ENCODE measurements at places on chromosomes 6 and 20.

DNA sequence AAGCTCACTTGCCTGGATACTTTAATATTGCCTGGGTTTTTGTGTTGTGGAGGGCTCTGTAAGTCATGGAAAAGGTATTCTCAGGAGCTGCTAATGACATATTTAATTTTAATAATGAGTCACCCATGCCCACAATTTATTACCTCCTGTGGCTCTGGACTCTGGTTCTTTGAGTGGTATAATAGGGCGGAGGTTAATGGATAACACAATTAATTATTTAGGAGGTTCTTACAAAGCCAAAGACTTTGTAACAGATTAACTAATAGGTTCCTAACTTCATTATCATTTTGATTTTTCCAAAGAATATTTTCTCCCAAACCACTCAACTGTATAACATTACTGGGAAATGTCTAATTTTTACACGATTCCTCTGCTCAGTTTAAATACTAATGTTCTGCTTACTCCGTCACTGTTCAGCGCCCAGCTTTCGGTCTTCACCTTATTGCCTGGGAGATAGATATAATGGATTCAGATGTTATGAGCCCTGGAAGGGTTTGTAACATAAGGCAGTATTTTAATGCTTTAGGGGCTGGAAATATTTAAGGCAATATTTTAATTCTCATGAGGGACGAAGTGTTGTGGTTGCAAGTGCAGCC lies 29.4 kb downstream of the PHACTR3 start:
- DNase-seq = no peak

- DNase-seq = no peak
These were observed 1.1 kb downstream of the BAG2 start for GRCh38 chr6:57173056-57173885.

DNA sequence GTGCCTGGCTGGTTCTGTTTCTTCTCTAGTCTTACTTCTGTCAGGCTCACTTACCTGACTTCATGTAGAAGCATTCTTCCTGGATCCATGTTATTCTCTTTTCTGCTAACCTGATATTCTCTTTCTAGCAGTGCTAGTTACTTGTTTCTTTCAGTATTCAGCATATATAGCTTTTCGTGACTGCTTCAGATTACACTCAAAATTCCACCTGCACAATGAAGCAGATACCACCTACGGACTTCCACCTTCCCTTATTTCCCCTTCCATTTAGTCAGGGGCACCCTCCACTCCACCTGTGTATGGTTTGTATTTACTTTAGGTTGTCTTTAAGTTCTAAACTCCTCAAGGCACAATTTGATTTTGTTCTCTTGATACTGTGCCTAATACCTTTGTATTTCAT lies 36.8 kb downstream of the ZFAND3 start:
- DNase-seq = no peak

GRCh38 chr6:10373642-10374359 lies 41.1 kb downstream of the TFAP2A start:
- DNase-seq = no peak

GRCh38 chr6:165889636-165890403 lies 226.8 kb upstream of the PDE10A start:
- DNase-seq = no peak

DNA sequence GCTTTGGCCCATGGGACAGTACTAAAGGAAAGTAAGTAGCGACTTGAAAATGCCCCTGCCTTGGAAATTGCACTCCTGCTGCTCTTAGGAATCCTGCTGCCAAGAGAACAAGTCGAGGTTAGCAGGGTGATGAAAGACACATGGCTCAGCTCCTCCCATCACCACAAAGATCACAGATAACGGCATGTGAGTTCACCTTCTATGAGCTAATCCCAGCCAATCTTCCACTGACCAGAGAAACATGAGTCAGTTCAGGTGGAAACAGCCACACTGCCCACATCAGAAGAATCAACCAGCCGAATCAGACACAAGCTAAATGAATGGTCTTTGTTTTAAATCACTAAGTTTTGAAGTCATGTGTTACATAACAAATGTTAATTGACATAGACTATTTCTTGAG lies 106.3 kb downstream of the PRKN start:
- DNase-seq = no peak

GRCh38 chr6:54722328-54722727 lies 124.2 kb upstream of the FAM83B start:
- no peak for DNase-seq

DNA sequence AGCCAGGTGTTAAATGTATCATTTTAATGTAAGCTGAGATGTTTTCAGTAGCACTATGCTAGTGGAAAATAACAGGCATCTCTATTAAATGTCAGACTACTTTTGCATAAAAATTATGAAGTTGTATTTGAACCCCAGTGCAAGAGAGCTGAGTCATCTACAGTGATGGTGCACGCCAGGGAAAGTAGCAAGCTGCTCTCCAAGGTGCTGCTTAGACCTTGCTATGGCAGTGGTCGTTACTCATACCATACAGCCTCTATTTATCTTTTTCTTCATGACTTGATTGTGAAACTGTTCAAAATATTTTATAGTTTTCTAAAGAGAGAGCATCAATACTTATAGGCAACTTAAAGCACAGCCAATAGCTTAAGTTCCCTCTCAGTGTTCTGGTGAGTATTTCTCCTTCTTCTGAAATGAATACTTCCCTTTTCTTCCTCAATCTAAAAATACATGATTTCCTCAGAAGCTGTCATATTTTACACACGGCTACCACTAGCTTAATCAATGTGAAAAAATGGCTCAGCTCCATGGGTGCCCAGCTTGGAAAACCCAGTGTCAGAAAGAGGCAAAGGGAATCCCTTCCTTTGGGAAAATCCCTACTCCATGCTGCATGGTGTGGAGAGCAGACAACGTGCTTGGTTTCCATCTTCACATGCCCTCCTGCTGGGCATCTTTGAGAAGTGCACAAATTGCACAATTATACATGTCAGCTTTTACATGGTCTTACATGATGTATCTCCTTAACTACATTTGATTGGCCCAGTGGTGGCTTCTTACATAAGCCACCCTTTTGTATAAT lies 105.6 kb downstream of the ELOVL4 start:
- no peak for DNase-seq

- DNase-seq = no peak
These were observed 4.7 kb upstream of the GJA1 start for GRCh38 chr6:121430514-121431460.

DNA sequence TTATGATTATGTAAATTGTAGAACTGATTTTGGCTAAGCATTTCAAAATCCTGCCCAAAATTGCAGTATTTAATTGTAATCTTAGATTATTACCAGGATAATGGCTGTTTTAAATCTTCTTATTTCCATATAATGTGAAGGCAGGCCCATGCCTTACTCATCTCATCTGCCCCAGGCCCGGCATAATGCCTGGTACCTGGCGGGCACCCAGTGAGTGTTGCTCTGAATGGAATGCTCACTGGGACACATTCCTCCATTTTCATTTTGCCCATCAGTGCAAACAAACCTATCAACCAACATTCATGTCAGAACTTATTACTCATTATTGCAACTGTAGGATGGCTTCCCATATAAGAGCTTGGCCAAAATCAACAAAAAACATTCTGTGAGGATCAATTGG lies 22.8 kb downstream of the SAMD5 start:
- no peak for DNase-seq

- DNase-seq = no peak
These were observed 5.2 kb downstream of the RAET1G start for GRCh38 chr6:149917679-149918078.

DNA sequence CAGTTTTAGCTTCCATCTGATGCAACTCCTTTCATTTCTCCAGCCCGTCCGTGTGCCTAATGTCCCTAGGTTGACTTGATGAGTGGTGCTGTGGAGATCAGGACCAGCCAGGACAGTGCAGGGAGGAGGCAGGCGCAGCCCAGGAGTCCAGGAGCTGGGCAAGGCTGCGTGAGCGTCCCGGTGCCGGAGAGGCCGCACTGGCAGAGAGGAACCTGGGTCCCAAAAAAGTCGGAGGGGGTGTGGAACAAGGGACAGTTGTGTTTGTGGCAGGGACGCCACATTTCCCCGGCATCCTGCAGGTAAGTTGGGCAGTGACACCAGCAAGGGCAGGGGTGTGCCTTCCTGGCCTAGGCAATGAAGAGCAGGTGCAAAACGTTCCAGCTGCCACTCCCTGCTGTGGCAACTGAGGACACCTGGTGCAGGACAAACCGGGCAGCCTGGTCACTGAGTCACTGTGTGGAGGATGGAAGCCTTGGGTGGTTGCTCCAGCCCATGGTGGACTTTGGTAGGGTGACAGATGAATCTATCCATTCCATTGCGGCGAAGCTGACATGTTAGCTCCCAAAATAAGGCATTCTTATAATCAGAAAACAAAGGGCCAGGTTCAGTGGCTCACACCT lies 53.2 kb downstream of the RAMACL start:
- DNase-seq = no peak

GRCh38 chr6:52877168-52877567 lies 32.3 kb downstream of the GSTA3 start:
- no peak for DNase-seq

GRCh38 chr6:166596776-166597507 lies 10.5 kb upstream of the RAMACL start:
- DNase-seq = no peak

DNA sequence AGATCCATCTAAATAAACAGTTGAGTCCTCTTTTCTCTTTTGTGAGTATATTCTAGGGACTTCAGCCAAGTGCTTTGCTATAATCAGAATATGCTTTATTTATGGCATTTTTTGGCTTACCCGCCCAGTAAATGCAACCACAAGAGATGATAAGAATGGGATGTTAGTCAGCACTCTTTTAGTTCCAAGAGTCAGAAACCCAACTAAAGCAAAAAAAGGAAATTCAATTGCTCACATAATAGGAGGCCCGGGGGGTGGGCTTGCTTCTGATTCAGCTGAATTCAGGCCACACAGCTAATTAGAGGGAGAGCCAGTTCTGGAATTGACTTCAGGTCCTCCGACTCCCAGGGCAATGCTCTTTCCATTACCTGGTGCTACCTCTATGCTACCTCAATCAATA lies 250.6 kb downstream of the FARS2 start:
- no peak for DNase-seq

GRCh38 chr20:40397467-40397866 lies 291.6 kb downstream of the MAFB start:
- DNase-seq = no peak

DNA sequence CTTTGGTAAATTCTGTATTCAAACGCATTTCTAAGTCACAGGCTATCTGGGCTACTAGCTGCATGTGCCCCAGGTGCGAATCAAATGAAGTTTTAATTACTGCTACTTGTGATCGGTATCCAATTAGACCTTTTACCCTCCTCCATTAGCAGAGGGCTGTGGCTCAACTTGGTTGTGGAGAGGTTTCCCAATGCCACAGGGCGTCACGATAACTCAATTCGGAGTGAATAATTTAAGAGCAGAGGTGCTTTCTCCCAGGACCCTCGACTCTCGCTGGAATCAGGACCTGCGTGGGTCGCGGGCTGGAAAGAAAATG lies 640 bp downstream of the SAYSD1 start:
- no peak for DNase-seq

DNA sequence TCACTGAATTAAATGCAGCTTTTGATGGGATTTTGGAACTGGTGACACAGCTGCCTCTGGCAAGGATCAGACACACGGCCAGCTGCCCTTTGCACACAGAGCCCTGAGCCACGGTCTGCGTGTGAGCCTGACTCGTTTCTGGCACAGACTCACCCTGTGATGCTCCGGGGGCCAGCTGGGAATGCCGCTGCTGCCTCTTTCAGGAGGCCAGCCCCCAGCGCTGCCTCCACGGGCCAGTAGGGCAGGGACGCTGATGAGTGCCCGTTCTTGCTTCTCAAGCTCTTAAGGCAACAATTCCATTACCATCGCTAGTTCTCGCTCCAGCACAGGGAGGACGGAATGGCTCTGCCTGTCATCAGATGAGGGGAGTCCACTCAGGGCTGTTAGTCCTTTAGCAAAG lies 61.6 kb downstream of the IRF4 start:
- DNase-seq = no peak

GRCh38 chr20:9460518-9460917 lies 53.9 kb upstream of the LAMP5 start:
- no peak for DNase-seq

DNA sequence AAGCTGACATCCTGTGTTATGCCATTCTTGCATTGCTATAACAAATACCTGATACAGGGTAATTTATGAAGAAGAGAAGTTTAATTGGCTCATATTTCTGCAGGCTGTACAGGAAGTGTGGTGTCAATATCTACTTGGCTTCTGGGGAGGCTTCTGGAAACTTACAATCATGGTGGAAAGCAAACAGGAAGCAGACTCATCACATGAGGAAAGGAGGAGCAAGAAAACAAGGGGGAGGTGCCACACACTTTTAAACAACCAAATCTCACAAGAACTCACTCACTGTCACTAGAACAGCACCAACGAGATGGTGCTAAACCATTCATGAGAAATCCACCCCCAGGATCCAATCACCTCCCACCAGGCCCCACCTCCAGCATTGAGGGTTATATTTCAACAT lies 143.1 kb upstream of the GGTLC1 start:
- no peak for DNase-seq

- no peak for DNase-seq
These were observed 336.4 kb upstream of the BTBD3 start for GRCh38 chr20:11581271-11581670.

DNA sequence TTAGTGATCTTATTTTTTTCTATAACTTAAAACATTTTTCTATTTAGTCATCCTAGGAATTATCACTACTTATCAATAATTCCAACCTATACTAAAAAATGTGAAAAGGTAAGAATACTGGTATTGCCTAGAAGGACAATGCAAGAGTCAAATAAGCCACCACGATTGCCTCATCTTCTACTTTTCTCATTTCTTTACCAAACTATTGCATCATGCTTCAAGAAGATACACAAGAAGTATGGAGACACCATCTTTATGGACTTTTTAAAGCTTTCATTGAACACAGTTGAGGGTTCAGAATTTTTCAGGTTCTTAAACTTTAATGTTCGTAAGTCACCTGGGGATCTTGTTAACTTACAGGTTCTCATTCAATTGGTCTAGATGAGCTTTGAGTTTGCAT lies 25.9 kb downstream of the ELOVL2 start:
- DNase-seq = no peak

DNA sequence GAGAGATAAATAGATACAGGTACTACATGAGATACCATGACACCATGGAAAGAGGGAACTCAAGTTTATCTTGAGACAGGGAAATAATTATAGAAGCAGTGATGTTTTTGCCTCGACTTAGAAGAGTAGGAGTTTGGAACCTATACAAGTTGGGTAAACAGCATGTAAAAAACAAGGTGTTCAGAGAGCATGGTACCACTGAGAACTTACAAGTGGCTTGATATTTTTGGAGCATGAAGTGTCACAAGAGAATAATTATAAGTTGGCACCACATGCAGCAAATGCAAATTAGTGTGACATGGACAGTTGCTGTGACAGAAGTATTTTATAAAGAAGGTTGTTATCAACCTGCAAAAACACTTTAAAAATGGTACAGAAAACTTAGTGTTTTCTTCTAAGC lies 47.1 kb upstream of the SCAF8 start:
- DNase-seq = no peak

Measured in NCI-H1436 treated with DMSO at 0.1 percent for 48 hours (cell line).